Panc1 (cell line): ENCODE measurements at places on chromosomes 16 and 17. TPM values are rescaled to one million over a fixed set of nuclear protein-coding genes. Genes with fewer than 3 reads are reported as not detected.
A peak's percentile ranks its signal among the peaks of the same experiment; 100 is the strongest.

GRCh38 chr17:69412251-69412671, 2.2 kb upstream of the MAP2K6 start:
- H3K27me3 ChIP-seq, result no peaks in the 10 kb centered on the region
- peak overlapping the region; percentile 19; the same call in 1 of the 2 replicates for H3K27ac ChIP-seq
- no peak overlapping the region for H3K4me3 ChIP-seq
- DNase-seq, result no peak
- H3K36me3 ChIP-seq, result no peaks in the 10 kb centered on the region

DNA sequence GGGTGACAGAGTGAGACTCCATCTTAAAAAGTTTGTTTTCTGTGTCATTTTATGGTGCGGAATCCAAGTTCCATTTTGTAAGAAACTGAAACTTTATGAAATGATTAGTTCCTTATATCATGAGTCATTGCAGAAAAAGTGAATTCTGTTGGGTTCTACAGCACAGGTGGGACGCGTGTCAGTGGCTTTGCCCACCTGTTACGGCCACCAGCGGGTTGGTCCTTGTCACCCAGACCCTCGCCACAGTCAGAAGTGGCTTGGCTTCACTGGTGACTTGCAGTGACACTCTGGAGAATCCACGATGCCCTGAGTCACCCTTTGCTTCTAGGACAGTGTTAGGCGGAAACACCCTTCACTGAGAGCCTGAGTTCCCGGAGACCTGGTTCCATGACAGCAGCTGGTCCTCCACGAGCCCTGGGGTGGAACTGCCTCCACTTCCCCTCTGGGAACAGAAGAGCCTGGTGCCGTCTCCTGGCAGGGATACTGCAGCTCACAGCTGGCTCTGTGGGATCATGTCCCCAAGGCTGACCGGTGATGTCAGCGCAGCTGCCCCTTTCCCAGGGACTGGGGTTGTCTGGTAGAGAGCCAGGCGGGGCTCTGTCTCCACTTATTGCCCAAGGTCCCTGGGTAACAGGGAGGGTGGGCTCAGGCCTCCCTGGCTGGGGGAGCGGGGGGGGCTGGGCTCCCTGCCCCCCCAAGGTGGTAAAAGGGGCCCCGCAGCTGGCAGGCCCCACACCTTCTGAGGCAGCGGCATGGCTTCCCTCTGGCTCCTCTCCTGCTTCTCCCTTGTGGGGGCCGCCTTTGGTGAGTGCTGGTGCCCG, at the start of gene CTRB1:
TSS of gene CTRB1 (plus strand) at position 733 of the 821 bp plus-strand sequence. CDS start at position 753, 20 bp downstream.
- no peaks in the 10 kb centered on the region for H3K36me3 ChIP-seq
- H3K4me1 ChIP-seq, result no peaks in the 10 kb centered on the region
- H3K27me3 ChIP-seq, result no peaks in the 10 kb centered on the region
- no peak for DNase-seq
- H3K4me3 ChIP-seq, result no peak within 1 kb of the TSS

HS3ST6 gene
- total RNA-seq, result 3.3 TPM

DNA sequence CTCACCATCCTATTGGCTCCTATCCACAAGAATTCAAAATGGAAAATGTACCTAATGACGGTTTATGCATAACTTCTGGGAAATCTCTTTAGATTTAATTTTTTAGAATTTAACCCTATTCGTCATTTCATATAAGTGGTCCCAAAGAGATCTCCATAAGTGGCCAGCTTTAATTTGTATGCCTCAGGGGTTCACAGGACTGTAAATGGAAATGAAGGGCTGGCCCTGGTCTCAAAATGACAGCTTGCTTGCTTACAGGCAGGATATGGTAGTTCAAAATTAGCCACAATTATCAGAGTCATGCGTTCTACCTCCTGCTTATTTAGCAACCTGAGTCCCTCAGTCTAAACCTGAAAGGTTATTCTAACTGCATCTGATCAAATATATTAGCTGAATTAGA, 6.6 kb upstream of the NACA2 start:
- no peak for DNase-seq
- H3K27me3 ChIP-seq, result peaks cover 13% of the 10 kb centered on the region
- H3K36me3 ChIP-seq, result no peaks in the 10 kb centered on the region
- no peak overlapping the region for H3K27ac ChIP-seq
- no peak overlapping the region for H3K4me3 ChIP-seq

DNA sequence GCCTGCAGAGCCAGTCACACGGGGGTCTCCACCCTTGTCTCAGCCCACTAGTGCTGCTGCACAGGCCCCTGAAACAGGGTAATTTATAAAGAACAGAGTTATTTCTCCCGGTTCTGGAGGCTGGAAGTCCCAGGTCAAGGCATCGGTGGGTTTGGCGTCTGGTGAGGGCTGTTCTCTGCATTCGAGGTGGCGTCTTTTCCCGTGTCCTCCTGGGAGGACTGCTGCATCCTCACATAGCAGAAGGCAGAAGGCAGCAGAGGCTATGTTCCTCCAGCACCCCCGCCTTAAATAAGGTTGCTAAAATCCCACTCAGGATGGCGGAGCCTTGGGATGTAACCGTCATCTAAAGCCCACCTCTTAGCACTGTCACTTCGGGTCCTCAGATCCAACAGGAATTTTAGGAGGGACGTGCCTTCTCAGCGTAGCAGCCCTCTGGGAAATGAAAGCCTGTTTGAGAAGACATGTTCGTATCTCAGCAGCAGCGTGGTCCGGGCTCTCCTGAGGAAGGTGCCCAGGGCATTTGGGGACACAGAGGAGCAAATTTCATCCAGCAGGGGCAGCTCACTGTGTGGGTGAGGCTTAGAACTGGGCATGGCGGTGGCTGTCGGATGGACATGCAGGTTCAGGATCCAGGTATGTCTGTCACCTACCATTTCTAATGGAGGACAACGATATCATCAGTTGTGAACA, 221.6 kb upstream of the CHMP6 start:
- DNase-seq, result no peak
- no peaks in the 10 kb centered on the region for H3K27me3 ChIP-seq
- no peaks in the 10 kb centered on the region for H3K36me3 ChIP-seq
- no peak overlapping the region for H3K27ac ChIP-seq
- no peak overlapping the region for H3K4me3 ChIP-seq

MT1A gene
- total RNA-seq, result 52.1 TPM

- no peak for DNase-seq
- peak overlapping the region; percentile 4; the same call in 1 of the 2 replicates for H3K27ac ChIP-seq
- no peaks in the 10 kb centered on the region; the same call in 1 of the 2 replicates for H3K36me3 ChIP-seq
- no peak overlapping the region for H3K4me3 ChIP-seq
Measured at GRCh38 chr16:88743693-88744576, 37.6 kb downstream of the CTU2 start.

GRCh38 chr16:7351610-7352510, 19.2 kb downstream of the RBFOX1 start:
- no peaks in the 10 kb centered on the region for H3K4me1 ChIP-seq
- DNase-seq, result no peak
- H3K4me3 ChIP-seq, result no peak overlapping the region
- no peak overlapping the region for H3K27ac ChIP-seq

DNA sequence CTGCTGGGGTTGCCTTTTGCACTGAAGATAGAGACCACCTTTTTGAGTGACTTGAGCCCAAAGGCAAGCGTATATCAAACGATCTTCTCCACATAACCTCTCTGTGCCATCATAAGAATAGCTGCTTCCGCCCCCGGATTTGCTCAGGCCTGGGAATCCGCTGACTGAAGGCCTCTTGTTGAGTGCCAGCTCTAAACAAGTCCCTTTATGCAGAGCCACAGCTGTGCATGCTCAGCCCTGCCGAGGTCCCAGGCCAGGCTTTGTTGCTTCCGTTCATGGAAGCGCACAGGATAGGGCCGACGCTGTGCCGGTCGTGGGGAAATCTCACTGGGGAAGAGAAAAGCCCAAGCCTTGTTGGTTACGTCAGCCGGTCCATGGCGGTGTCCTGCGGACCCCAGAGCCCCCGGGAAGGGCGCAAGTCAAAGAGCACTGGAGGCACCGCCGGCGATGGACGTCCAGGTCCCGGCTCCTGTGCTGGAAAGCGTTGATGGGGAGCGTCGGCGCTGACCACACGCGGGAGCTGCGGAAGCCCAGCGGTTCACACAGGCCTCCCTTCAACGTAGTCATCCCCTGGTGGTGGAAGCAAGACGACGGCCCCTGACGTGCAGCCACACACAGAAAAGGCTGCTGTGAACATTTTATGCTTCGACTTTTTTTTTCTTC, 23.5 kb upstream of the RPL13 start:
- peaks cover 2% of the 10 kb centered on the region for H3K36me3 ChIP-seq
- no peak for DNase-seq
- no peaks in the 10 kb centered on the region for H3K4me1 ChIP-seq

SLFN13 gene
- total RNA-seq, result 56.5 TPM

DNA sequence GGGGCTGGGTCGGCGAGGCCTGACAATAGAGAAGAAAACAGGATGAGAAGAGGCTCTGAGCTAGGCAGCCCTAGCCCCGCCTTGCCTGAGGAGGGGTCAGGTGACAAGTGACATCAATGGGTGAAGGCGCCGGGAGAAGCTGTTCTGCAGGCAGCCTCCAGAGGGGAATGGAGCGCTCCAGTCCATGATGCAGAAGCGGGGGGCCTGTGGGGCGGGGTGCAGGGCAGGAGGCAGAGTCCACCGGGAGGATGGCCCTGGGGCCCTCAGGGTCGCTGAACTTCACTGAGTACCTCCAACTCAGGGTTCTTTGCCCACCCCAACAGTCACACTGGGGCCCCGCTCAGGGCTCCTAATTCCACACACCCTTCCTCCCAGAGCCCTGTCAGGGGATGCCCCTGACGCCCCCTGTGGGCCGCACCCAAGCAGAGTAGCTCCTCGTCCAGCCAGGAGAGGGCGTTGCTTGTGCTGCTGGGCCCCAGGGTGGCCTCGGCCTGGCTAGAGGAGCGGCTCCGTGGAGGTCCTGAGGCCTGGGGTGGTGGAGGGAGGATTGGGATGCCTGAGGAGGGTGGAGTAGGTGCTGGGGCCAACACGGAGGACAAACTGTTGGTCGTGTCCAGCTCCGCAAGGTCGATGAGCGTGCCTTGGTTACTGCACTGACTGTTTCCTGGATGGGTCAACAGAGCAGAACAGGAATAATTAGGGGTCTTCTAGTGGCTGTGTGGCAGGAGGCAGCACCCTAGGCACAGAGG, 20.8 kb downstream of the GGA3 start:
- peaks cover 20% of the 10 kb centered on the region for H3K36me3 ChIP-seq
- no peak overlapping the region for H3K27ac ChIP-seq
- 0 out of 2 replicates have a peak, but pooled peaks cover 3% of the 10 kb centered on the region for H3K4me1 ChIP-seq
- no peak overlapping the region for H3K4me3 ChIP-seq
- DNase-seq, result no peak

- H3K36me3 ChIP-seq, result no peaks in the 10 kb centered on the region
- H3K4me1 ChIP-seq, result no peaks in the 10 kb centered on the region
- H3K4me3 ChIP-seq, result no peak overlapping the region
- no peak overlapping the region for H3K27ac ChIP-seq
- no peak for DNase-seq
Measured at GRCh38 chr16:50252874-50253513, 13.4 kb upstream of the ADCY7 start.

GRCh38 chr16:83470416-83470815, 337.4 kb upstream of the HSBP1 start:
- DNase-seq, result no peak
- no peaks in the 10 kb centered on the region for H3K4me1 ChIP-seq
- H3K4me3 ChIP-seq, result no peak overlapping the region
- no peak overlapping the region for H3K27ac ChIP-seq
- H3K36me3 ChIP-seq, result no peaks in the 10 kb centered on the region
- no peaks in the 10 kb centered on the region; the same call in 1 of the 2 replicates for H3K27me3 ChIP-seq

- H3K27me3 ChIP-seq, result peaks cover 25% of the 10 kb centered on the region
- H3K27ac ChIP-seq, result no peak overlapping the region
- no peak overlapping the region for H3K4me3 ChIP-seq
- H3K36me3 ChIP-seq, result no peaks in the 10 kb centered on the region
- DNase-seq, result no peak
- no peaks in the 10 kb centered on the region for H3K4me1 ChIP-seq
Measured at GRCh38 chr17:34884597-34884996, 76.7 kb downstream of the CCT6B start.

- no peak for DNase-seq
- peak overlapping the region; percentile 97 for H3K27ac ChIP-seq
- no peaks in the 10 kb centered on the region for H3K27me3 ChIP-seq
Measured at GRCh38 chr17:47830396-47831002, 842 bp downstream of the MRPL10 start.

- H3K4me3 ChIP-seq, result no peak overlapping the region
- no peaks in the 10 kb centered on the region for H3K4me1 ChIP-seq
- no peak overlapping the region for H3K27ac ChIP-seq
- DNase-seq, result no peak
Measured at GRCh38 chr17:8859027-8859803, 8.3 kb downstream of the PIK3R6 start.

DNA sequence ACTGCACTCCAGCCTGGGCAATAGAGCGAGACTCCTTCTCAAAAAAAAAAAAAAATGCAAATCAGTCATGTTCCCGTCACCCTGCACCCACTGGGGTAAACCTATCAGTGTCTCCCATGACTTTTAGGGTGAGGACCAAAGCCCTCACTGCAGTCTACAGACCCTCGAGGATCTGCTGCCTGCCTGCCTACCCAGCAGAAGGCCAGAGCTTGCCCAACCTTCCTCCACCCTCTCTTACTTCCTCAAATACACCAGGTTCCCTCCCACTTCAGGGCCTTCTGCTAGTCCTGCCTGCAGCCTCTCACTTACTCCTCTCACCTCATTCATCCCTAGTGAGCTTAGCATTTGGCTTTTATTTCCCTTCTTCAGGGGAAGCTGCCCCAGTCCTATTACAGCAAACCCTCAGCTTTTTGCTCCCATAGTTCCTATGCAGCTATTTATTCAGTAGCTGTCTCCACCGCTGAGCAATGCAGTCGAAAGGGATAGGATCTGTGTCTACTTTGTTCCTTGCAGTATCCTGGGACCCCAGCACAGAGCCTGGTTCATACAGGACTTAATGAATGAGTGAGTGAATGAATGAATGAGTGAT, 17.8 kb upstream of the TOB1 start:
- peak overlapping the region; percentile 24 for H3K27ac ChIP-seq
- no peak overlapping the region for H3K4me3 ChIP-seq
- DNase-seq, result no peak
- no peaks in the 10 kb centered on the region for H3K36me3 ChIP-seq
- H3K27me3 ChIP-seq, result no peaks in the 10 kb centered on the region
- peaks cover 9% of the 10 kb centered on the region for H3K4me1 ChIP-seq

KRT39 gene
- not detected for total RNA-seq

ATP6V0A1 gene
- total RNA-seq, result 53.4 TPM

DNA sequence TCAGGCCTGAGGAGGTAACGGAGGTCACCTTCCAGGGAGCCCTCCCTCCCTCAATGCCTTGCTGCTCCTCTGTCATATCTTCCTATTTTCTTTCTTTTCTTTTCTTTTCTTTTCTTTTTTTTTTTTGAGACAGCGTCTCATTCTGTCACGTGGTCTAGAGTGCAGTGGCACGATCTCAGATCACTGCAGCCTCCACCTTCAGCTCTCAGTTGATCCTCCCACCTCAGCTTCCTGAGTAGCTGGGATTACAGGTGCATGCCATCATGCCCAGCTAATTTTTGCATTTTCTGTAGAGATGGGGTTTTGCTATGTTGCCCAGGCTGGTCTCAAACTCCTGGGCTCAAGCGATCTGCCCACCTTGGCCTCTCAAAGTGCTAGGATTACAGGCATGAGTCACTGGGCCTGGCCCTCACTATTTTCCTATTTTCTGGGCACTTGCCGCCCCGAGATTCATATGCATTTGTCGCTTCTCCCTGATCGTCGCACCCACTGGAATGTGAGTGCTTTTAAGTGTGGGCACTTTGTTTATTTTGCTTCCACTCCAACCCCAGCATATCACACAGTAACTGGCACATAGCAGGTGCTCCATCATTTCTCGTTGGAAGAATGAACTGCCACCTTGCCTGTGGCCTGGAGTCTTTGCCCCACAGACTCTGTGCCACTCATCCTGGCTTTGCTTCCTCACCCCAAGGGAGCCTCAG, 31.7 kb downstream of the CPNE2 start:
- no peaks in the 10 kb centered on the region for H3K27me3 ChIP-seq
- H3K27ac ChIP-seq, result no peak overlapping the region
- DNase-seq, result no peak
- no peaks in the 10 kb centered on the region for H3K36me3 ChIP-seq
- no peak overlapping the region for H3K4me3 ChIP-seq
